ENCODE measurements at places on chromosomes 4 and X.

- no peaks in the 10 kb centered on the region for H3K36me3 ChIP-seq
- DNase-seq, result no peak
- H3K4me3 ChIP-seq, result no peak overlapping the region
- H3K27ac ChIP-seq, result no peak overlapping the region
- no peaks in the 10 kb centered on the region for H3K4me1 ChIP-seq
These were observed 132.8 kb downstream of the PDGFC start for GRCh38 chr4:156838761-156839160.

DNA sequence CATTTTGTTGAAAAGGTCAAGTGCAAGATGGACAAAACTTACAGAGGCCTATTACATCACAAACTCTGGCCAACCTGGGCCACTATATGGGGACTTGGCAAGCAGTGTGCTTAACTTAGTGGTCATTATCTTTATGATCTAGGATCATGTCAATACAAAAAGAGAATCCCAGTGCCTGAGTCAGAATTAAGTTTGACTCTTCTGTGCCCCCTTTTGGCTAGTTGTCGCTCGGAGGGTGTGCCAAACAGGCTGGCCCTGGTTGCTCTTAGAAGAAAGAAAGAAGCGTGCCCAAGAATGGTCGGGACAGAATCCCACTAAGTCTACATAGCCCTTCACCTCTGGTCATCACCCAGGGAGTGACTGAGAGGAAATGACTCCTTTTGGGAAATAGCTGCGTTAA is 100.1 kb downstream of the EIF4E start:
- no peaks in the 10 kb centered on the region for H3K27me3 ChIP-seq
- H3K27ac ChIP-seq, result no peak overlapping the region
- H3K36me3 ChIP-seq, result no peaks in the 10 kb centered on the region
- H3K4me1 ChIP-seq, result no peaks in the 10 kb centered on the region
- H3K4me3 ChIP-seq, result no peak overlapping the region
- DNase-seq, result no peak

GRCh38 chrX:106039920-106040319 is 1.4 kb upstream of the SERPINA7 start:
- H3K4me3 ChIP-seq, result no peak overlapping the region
- H3K27me3 ChIP-seq, result peaks cover 2% of the 10 kb centered on the region
- no peaks in the 10 kb centered on the region for H3K36me3 ChIP-seq
- no peak overlapping the region for H3K27ac ChIP-seq
- DNase-seq, result no peak

GRCh38 chr4:80619070-80619674 is 283.6 kb downstream of the CFAP299 start:
- no peak overlapping the region for H3K4me3 ChIP-seq
- no peaks in the 10 kb centered on the region for H3K27me3 ChIP-seq
- no peaks in the 10 kb centered on the region for H3K36me3 ChIP-seq
- no peak overlapping the region for H3K27ac ChIP-seq
- H3K4me1 ChIP-seq, result no peaks in the 10 kb centered on the region

- H3K27me3 ChIP-seq, result no peaks in the 10 kb centered on the region
- DNase-seq, result peak; percentile 14
- peaks cover 5% of the 10 kb centered on the region for H3K4me1 ChIP-seq
- H3K36me3 ChIP-seq, result no peaks in the 10 kb centered on the region
- H3K27ac ChIP-seq, result no peak overlapping the region
These were observed 30.1 kb upstream of the SPARCL1 start for GRCh38 chr4:87559090-87559837.

GRCh38 chrX:41703574-41704029 is 14.8 kb downstream of the GPR34 start:
- H3K4me1 ChIP-seq, result no peaks in the 10 kb centered on the region
- no peak overlapping the region for H3K4me3 ChIP-seq
- no peaks in the 10 kb centered on the region for H3K36me3 ChIP-seq

DNA sequence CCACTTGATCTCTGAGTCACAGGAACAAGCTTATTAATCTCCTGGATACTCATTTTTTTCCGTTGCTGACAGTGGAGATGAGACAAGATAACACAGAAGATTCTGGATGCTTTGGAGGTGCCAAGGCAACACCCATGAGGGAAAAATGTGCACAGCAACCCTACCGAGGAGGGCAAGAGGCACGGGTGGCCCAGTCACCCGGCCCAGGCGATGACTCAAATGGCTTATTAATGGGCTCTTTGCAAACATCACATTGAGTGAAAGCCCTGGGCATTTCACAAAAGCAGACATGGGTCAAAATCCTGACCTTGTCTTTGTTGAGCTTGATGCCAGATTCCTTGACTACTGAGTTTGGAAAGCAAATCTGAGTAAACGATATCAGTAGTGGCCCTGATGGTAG is 315.1 kb downstream of the STK32B start:
- no peaks in the 10 kb centered on the region for H3K36me3 ChIP-seq
- H3K27ac ChIP-seq, result no peak overlapping the region
- no peaks in the 10 kb centered on the region for H3K27me3 ChIP-seq
- peaks cover 7% of the 10 kb centered on the region for H3K4me1 ChIP-seq
- no peak for DNase-seq

- no peak overlapping the region for H3K4me3 ChIP-seq
- H3K4me1 ChIP-seq, result no peaks in the 10 kb centered on the region
- no peaks in the 10 kb centered on the region for H3K36me3 ChIP-seq
- DNase-seq, result peak; percentile 1
These were observed 40.1 kb upstream of the RPA4 start for GRCh38 chrX:96843566-96843965.

- H3K27me3 ChIP-seq, result no peaks in the 10 kb centered on the region
- peak; percentile 6 for DNase-seq
- H3K36me3 ChIP-seq, result no peaks in the 10 kb centered on the region
- no peak overlapping the region for H3K4me3 ChIP-seq
These were observed 68.4 kb downstream of the MAOB start for GRCh38 chrX:43813898-43814297.

- no peaks in the 10 kb centered on the region for H3K4me1 ChIP-seq
- no peaks in the 10 kb centered on the region for H3K27me3 ChIP-seq
- H3K4me3 ChIP-seq, result no peak overlapping the region
- DNase-seq, result no peak
- no peaks in the 10 kb centered on the region for H3K36me3 ChIP-seq
These were observed 291.6 kb upstream of the ARSJ start for GRCh38 chr4:114271031-114271430.

- H3K27ac ChIP-seq, result no peak overlapping the region
- no peak overlapping the region for H3K4me3 ChIP-seq
- H3K27me3 ChIP-seq, result no peaks in the 10 kb centered on the region
- DNase-seq, result peak; percentile 2
These were observed 131.8 kb upstream of the ENPEP start for GRCh38 chr4:110344165-110344564.

- H3K27me3 ChIP-seq, result no peaks in the 10 kb centered on the region
- H3K27ac ChIP-seq, result no peak overlapping the region
- DNase-seq, result no peak
- peaks cover 4% of the 10 kb centered on the region for H3K4me1 ChIP-seq
- no peaks in the 10 kb centered on the region for H3K36me3 ChIP-seq
These were observed 4.6 kb downstream of the SHROOM2 start for GRCh38 chrX:9790866-9791265.

- H3K27ac ChIP-seq, result no peak overlapping the region
- no peaks in the 10 kb centered on the region for H3K27me3 ChIP-seq
- DNase-seq, result no peak
- no peak overlapping the region for H3K4me3 ChIP-seq
- H3K4me1 ChIP-seq, result no peaks in the 10 kb centered on the region
These were observed 390.5 kb upstream of the TECRL start for GRCh38 chr4:64799751-64800150.

DNA sequence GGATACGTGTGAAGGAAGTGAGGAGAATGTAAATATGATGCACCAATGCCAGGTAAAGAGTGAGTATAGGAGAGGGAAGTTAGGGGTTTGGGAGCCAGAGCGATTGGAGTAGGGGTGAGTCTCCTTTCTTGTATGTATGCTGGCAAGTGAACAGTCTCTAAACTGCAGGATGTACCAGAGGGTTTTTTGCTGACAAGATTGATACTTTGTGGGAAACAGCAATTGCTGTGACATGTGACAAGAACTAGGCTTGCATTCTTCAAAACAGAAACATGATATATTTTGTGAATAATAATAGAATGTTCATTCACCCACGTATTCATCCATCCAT is 706 bp downstream of the CHIC1 start:
- no peak for DNase-seq
- H3K36me3 ChIP-seq, result no peaks in the 10 kb centered on the region
- H3K27me3 ChIP-seq, result no peaks in the 10 kb centered on the region
- peak overlapping the region; percentile 31 for H3K27ac ChIP-seq

- no peaks in the 10 kb centered on the region for H3K36me3 ChIP-seq
- no peaks in the 10 kb centered on the region for H3K27me3 ChIP-seq
- no peak overlapping the region for H3K4me3 ChIP-seq
- peak overlapping the region; percentile 61 for H3K27ac ChIP-seq
- no peak for DNase-seq
These were observed 25.5 kb upstream of the KDM5C start for GRCh38 chrX:53250556-53250955.

- H3K27ac ChIP-seq, result no peak overlapping the region
- peaks cover 7% of the 10 kb centered on the region for H3K4me1 ChIP-seq
- peak; percentile 3 for DNase-seq
These were observed 46.0 kb downstream of the TFDP3 start for GRCh38 chrX:133171962-133172708.

- no peaks in the 10 kb centered on the region for H3K27me3 ChIP-seq
- no peak overlapping the region for H3K27ac ChIP-seq
- no peaks in the 10 kb centered on the region for H3K4me1 ChIP-seq
- no peak overlapping the region for H3K4me3 ChIP-seq
- DNase-seq, result no peak
These were observed 49.4 kb downstream of the ANXA3 start for GRCh38 chr4:78601013-78601412.

GRCh38 chr4:37803348-37803973 is 23.0 kb upstream of the PGM2 start:
- H3K4me1 ChIP-seq, result no peaks in the 10 kb centered on the region
- peaks cover 5% of the 10 kb centered on the region for H3K27me3 ChIP-seq
- no peak overlapping the region for H3K27ac ChIP-seq
- H3K4me3 ChIP-seq, result no peak overlapping the region

- no peaks in the 10 kb centered on the region for H3K36me3 ChIP-seq
- no peaks in the 10 kb centered on the region for H3K27me3 ChIP-seq
- DNase-seq, result no peak
- no peak overlapping the region for H3K27ac ChIP-seq
- H3K4me1 ChIP-seq, result no peaks in the 10 kb centered on the region
These were observed 143.2 kb upstream of the DGKK start for GRCh38 chrX:50613846-50614245.

DNA sequence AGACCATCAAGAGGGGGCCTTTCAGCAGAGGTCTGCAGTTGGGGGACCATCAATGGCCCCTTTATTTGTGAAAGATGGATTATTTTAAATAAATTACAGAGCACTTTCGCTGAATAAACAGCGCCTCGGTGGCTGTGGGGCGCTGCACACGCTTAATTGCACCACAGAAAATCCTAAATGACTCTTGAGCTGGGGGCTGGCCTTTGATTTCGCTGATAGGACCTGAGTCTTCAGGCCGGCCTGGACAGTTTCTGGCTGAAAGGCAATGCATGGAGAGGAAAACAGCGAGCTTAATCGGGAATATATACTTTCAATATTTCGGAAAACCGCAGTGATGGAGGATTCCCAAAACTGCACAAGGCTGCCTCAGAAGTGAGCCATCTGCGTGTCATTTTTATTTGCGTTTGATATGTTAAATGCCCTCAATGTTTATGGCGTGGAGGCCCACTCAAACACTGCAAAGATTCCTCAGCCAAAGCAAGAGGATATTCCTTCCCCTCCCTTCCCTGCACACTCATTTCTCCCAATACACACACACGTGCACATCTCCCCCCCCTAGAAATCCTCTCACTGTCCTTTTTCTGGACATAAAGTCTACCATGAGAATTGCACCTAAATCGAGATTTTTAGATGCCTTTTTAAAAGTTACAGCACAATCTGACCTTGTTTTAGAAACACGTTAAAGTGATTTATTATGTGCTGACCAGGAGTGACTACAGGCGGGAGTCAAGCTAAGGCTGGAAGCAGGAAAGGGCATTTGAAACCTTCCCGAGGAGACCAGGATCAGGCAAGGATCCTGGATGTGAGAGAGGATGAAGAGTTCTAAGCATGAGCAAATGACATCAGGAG is 340.7 kb downstream of the RAB28 start:
- no peak overlapping the region for H3K27ac ChIP-seq
- no peaks in the 10 kb centered on the region for H3K36me3 ChIP-seq
- H3K4me3 ChIP-seq, result no peak overlapping the region
- no peak for DNase-seq
- no peaks in the 10 kb centered on the region for H3K4me1 ChIP-seq

DNA sequence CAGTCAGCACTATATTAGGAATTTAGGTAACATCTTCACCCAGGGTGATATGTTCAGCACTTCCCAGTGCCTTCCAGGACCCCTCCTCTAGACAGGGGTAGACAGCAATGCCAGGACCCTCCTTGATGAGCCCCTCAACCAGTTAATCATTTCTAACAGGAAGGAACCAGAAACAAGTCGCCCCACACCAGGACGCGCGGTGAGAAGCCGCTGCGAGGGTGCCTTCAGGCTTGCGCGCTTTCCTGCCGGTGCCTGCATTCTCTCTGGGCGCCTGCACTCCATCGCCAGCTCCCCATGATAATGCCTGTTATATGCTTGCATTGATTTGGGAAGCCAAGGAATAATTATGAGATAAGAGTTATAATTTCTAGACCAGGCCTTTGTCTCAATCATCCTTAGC is 116.0 kb downstream of the ENPP6 start:
- peaks cover 6% of the 10 kb centered on the region for H3K4me1 ChIP-seq
- no peaks in the 10 kb centered on the region for H3K36me3 ChIP-seq
- no peak overlapping the region for H3K4me3 ChIP-seq
- DNase-seq, result no peak
- H3K27ac ChIP-seq, result no peak overlapping the region
